ENCODE measurements at places on chromosomes 6 and 20. TPM values are rescaled to one million over a fixed set of nuclear protein-coding genes. Genes with fewer than 3 reads are reported as not detected.

CDH4 gene
- total RNA-seq = 0.10 TPM

GNAS-AS1 gene
- 1.7 TPM for total RNA-seq

SH3BGRL2 gene
- total RNA-seq = 1.0 TPM

B3GAT2 gene
- total RNA-seq = not detected

DNA sequence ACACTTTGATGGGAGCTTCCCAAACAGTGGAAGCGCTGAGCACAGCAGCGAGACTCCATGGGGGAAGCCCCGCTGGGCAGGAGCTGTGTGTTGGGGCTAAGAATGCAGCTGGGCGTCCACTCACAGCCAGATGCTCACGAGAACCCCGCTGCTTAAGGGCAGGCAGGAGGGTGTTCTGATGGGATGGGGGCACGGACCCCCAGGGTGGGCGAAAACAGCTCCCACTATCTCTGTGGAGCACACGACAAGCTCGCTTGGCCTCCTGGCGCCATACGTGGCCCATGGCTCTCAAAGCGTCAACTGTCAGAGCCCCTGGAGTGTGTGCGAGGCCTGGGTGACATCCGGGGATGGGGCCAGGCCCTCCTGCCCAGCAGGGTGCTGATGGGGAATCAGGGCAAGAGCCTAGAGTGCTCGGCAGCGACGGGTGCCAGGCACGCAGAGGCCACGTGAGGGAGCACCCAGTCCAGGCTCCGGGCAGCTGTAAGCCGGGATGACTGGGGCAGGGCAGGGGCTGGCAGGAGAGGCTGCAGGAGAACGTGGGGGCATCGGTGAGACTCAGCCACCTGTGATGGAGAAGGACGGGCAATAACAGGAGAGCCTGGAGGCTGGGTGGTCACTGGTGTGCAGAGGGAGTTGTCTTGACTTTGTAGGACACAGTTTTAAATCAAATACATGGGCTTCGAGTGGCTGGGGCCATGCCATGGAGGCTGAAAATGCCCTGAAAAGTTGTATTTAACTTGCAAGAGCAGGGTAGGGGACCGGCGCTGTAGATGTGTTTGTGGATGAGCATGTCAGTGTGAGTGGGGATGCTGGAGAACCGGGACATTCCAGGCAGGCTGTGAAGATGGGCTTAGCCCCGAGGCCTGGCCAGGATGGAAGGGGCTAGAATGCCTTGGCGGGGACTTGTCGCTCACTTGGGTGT, 27.3 kb downstream of the PYGB start:
- H3K36me3 ChIP-seq = peaks cover 86% of the 10 kb centered on the region
- H3K4me3 ChIP-seq = no peak overlapping the region
- no peak for DNase-seq
- H3K27ac ChIP-seq = no peak overlapping the region
- H3K27me3 ChIP-seq = no peaks in the 10 kb centered on the region

DNA sequence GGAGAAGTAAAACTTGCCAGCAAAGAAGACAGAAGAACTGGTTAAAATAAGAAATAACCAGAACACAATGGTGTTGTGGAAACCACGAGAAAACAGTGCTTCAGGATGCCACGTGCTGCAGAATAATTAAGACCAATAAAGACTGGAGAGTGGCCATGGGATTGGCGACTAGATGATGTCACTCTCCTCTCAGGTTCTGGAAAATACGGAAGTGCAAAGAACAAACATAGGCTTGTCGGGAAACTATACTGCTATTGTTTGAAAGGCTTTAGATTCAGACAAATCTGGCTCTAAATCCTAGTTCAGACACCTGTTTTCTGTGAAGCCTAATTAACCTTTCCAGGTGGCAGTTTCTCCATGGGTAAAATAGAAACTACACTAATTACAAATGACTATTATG, 138.4 kb upstream of the STXBP5 start:
- no peaks in the 10 kb centered on the region for H3K4me1 ChIP-seq
- H3K27ac ChIP-seq = no peak overlapping the region
- no peaks in the 10 kb centered on the region for H3K36me3 ChIP-seq
- no peaks in the 10 kb centered on the region for H3K27me3 ChIP-seq
- no peak overlapping the region for H3K4me3 ChIP-seq
- no peak for DNase-seq

- peaks cover 45% of the 10 kb centered on the region for H3K36me3 ChIP-seq
- no peak overlapping the region for H3K27ac ChIP-seq
- no peaks in the 10 kb centered on the region for H3K27me3 ChIP-seq
- H3K4me3 ChIP-seq = no peak overlapping the region
- no peak for DNase-seq
- no peaks in the 10 kb centered on the region for H3K4me1 ChIP-seq
These were observed 17.9 kb upstream of the ANKRD60 start for GRCh38 chr20:58246346-58246745.

DNA sequence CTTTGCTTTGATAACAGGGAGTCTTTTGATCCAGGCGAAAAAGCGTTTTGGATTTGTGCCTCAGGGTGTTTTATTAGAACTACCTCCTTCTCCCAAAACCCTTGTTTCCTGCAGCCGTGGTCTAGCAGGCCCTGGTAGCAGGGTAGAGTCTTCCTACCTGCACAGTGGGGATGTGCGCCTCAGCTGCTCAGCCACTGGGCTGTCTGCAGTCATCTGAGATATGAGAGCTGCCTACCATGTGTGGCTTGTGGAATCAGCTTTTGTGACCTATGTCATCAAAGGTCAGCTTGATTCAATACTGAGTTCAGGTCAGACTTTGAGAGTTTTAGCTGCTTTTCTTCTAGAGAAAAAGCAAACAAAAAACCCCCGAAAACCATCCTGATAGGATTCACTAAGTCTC, 279.5 kb downstream of the CLIC5 start:
- no peaks in the 10 kb centered on the region for H3K36me3 ChIP-seq
- no peak overlapping the region for H3K27ac ChIP-seq
- DNase-seq = no peak
- no peak overlapping the region for H3K4me3 ChIP-seq
- H3K4me1 ChIP-seq = peaks cover 5% of the 10 kb centered on the region
- H3K27me3 ChIP-seq = no peaks in the 10 kb centered on the region

DNA sequence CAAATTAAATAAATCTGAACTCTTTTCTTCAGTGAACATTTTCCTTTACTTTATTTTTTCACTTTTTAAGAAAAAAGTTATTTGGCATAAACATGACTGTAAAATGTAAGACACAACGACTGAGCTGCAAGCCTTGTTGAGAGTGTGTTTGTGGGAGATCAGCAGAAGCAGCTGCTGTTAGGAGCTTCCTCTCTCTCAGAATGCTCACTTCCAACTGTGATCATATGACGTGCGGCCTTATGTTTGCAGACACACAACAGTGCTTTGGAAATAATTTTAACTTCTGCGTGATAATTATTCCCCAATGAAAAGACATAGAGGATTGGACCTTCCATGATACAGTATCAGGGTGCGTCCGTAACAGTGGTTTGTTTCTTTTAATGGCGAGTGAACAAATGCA, 104.0 kb downstream of the ARHGAP18 start:
- DNase-seq = no peak
- no peak overlapping the region for H3K27ac ChIP-seq
- H3K36me3 ChIP-seq = no peaks in the 10 kb centered on the region
- H3K27me3 ChIP-seq = no peaks in the 10 kb centered on the region
